ENCODE measurements at places on chromosomes 6 and 20.

GRCh38 chr6:52741872-52742271, 21.4 kb downstream of the GSTA2 start:
- DNase-seq = no peak

GRCh38 chr6:53767941-53768340, 26.9 kb upstream of the LRRC1 start:
- no peak for DNase-seq

DNA sequence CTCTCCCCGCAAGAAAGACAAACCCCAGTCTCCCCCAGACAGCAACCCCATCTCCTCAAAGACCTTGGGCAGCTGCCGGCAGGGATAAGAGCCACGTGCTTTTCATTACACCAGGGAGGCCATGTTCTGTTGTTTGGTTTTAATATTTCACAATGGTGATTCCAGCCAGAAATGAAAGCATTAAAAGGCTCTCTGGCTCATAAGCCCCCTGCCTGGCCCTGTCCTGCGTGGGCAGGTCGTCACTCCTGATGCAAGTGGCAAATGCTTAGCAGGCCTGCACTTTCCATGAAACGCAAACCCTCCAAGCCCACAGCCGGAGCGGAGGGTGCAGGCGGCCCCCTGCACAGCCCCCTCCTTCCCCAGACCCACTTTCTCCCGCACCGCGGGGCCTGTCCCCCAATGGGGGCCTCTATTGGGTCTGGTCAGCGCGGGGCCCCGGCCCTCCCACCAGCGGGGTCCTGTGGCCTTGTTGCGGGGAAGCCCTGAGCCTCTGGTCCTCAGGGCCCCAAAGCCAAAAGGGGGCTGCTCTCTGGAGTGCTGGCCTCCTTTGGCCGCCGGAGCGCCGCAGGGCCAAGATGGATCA, 77.2 kb downstream of the TMEM242 start:
- no peak for DNase-seq

DNA sequence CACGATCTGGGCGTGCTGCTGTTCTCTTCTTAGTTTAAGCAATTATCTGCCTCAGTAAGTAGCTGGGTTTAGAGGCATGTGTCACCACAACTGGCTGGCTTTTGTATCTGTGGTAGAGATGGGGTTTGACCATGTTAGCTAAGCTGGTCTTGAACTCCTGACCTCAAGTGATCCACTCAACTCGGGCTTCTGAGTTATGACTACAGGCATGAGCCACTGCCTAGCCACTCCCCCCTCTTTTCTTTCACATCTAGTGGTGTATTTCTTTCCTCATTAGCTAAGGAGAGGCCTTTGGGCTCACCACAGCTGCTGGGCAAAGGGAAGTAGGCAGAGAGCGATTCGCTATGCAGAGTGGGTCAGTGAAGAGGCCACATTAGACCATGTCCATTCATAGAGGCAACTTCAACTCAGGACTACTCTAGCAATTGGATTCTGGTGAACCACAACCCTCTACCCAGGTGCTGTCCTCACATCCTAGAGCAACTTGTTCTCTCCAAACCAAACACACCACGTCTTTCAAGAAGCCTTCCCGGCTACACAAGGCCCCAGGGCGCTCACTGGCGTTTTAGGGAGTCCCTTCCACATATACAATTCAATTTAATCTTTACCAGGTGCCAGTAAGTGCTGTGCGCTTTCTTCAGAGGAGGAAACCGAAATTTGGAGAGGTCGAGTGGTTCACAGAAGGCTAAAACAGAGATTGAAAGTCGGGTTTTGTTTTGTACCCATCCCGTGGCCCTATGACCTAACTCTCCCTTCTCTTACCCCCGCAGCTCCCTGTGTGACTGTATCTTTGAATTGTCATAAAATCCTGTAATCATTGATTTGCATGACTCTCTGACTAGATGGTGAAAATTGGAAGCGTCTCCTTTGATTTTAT, 26.5 kb upstream of the GFOD1 start:
- DNase-seq = no peak

- no peak for DNase-seq
Measured at GRCh38 chr6:86978251-86978650, 40.9 kb downstream of the HTR1E start.

- DNase-seq = no peak
Measured at GRCh38 chr20:29448806-29449470, 1808.5 kb upstream of the DEFB115 start.

GRCh38 chr6:43770372-43771209, 580 bp downstream of the VEGFA start:
- DNase-seq = no peak

DNA sequence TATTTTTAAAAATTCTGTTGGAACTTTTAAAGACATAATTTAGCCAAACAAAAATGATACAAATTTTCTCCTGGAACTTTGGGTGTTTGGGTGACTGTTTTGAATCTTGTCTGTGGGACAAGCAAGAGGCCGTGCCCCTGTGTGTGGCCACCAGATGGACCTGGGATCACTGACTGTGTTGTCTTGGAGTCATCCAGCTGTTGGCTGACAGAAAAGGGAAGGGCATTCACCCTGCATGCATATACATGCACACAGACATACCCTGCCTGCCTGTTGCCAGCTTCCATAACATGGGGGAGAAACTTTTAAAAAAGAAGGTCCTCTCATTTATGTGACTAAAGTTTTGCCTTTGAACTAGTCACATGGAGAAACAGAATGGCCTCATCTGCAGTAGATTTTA, 72.7 kb downstream of the BLOC1S5 start:
- no peak for DNase-seq

GRCh38 chr6:131636880-131637792, at the start of gene ENPP3:
ENPP3 (plus strand) TSS chr6:131637302; CDS start chr6:131637385, 83 bp downstream.
- DNase-seq = no peak

DNA sequence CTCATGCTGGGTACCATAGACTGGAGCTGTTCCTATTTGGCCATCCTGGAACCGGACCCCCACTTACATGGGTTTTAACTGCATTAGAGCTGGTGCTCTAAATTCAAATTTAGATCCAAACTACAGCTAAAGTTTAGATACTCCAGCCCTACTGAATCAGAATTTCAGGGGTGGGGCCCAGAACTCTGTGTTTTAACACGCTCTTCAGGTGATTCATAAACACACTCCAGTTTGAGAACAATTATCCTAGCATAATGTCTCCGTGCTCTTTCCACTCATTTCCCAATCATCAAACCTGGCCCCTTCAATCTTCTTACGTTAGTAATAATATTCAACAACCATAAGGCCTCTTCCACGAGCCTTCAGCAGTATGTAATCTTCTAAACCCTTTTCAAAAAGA, 15.3 kb downstream of the TRPC4AP start:
- DNase-seq = no peak

GRCh38 chr6:24205020-24205492, 79.0 kb downstream of the NRSN1 start:
- no peak for DNase-seq

- DNase-seq = no peak
Measured at GRCh38 chr6:105304366-105304765, 98.5 kb downstream of the PREP start.

DNA sequence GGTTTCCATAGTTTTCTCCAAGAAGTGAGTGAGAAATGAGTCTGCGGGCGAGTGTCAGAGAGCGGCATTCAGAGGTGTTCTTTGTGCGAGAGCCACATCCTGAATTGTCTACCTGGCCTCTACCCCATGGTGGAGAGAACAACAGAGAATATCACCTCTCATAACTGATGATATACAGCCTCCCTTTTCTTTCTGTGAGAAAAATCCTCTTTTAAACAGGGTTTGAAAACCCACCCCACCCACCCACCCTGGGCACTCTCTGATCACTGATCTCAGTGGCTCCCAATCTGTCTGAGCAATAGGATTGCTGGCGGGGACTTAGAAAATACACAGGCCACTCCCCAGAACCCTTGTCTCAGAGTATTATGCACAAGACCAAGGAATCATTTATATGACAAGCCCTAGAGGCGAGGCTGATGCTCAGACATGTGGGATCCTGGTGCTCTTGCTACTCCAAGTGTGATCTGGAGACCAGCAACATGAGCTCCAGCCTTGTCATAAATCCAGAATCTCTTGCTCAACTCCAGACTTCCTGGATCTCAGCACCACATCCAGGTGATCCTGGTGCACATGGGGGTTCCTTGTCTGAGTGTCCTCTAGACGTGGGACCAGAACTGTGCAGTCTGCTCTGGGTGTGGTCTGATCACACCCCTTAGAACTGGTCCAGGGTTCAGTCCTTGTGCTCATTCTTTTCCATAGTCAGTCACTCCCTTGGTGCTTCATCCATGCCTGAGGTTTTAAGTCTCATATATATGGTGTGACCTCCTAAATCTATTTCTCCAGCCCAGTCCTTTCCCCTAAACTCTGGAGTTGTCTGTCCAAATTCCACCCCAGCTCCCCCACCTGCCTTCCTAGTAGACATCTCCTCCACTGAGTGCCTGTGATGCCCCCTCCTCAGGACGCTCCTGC, 5.3 kb downstream of the HLA-B start:
- DNase-seq = no peak

DNA sequence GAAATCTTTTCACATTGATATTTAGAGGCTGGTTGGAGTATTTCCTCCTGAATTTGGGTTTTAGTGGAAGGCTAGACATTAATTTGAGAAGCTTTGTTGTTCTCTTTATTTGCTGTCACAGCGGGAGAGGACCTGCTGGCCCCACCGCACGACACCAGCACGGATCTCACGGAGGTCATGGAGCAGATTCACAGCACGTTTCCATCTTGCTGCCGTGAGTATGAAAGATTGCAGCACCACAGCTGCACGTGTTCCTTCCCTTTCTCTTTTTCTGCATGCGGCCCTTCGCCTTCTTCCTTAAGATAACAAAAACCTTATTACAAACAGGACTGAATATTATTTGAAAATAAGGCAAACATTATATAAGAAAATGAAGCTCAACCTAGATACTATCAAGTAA, 555.5 kb downstream of the UTRN start:
- no peak for DNase-seq

All from stimulated activated CD4-positive, alpha-beta T cell treated with anti-CD3 and anti-CD28 coated beads, Interleukin-4, amount 100 ng/mL, for 4 hours (primary cell).